Fibroblast of gingiva (primary cell): ENCODE measurements at places on chromosomes 2 and 18.

DNA sequence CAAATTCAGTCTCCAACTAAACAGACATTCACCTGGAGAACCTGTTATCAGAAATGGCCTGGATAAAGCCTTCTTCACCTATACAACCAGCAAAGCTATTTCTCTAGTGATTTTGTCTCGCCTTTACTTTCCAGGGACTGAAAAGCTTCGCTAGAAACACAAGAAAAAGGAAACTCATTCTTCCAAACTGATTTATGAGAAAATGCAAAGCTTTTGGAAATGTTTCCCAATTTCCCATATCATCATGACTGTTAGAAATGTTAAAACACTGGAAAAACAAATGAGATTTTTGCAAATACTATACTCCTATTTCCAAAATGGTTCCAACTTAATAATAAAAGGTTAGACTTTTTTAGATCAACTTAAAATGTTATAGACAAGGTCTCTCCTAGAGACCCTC, 218.7 kb downstream of the PAX3 start:
- DNase-seq, result no peak

GRCh38 chr2:207073412-207073800, 92.3 kb downstream of the KLF7 start:
- no peak for DNase-seq

DNA sequence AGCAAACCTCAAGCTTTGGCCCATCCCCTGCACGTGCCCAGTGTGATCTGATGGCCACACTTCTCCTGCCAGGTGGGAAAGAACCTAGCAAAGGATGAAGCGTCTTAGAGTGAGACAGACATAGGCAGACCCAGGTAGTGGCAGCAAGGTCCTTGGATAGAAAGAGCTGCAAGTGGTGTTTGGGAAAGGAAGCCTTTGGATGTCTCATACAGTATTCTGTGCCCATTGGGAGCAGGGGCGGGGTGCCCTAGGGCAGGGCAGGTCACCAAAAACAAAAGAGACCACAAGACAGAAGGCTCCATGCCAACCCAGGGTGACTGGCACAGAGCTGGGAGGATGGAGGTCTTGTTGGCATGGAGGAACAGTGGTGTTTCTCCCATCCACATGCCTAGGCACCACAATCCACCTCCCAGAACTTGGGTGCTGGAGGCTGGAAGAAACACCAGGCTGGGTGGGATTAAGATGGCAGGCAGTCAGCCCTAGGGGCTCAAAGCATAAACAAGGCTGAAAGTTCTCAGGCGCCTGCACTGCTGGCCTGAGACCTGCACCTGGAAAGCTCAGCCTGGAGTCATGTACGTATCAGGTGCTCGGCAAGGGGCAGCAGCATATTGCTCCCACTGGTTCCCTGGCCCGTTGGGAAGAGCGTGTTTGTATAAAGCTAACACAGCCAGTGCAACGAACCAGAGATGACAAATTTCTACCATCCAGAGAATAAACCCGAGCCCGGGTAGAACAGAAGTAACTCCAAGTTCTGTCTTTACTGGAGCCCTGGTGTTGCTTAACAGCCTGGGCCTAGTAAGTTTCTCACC, 52.9 kb downstream of the CRACDL start:
- DNase-seq, result no peak

DNA sequence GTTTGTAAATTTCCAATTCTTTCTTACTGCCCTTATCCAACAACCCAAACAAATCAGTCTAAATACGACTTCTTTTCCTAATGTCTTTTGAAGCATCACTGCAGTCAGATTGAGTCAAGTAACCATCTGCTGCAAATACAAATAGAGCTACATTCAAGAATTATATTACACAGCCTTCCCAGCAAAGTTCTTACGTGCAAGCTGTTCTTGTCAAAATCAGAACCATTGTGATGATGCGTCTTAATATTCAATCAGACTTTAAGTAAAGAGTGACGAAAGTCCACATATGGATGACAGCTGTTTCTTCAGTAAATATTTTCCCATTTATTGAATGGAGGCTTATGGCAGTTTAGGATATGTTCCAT, 943.8 kb downstream of the LRP1B start:
- peak; percentile 14 for DNase-seq

GRCh38 chr2:177727577-177728398, 335.2 kb downstream of the AGPS start:
- DNase-seq, result no peak

DNA sequence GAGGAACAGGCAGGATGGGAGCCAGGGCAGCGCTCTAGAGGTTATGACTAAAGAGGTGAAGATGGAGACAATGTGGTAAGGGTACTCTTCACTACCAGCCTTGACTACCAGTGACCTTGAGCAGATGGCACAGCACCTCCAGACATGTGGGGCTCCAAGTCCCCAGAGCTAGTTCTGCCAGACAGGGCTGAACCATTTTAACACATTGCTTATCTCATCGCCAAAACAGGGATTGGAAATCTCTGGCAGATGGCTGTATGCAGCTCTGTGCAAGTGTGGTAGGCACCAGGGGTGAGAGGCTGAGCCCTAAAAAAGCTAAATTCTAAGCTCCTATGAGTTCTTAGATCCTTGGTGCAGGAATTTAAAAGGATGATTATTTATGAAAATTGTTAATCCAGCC, 41.3 kb downstream of the FSHR start:
- no peak for DNase-seq

GRCh38 chr18:525036-525797, 24.7 kb upstream of the COLEC12 start:
- DNase-seq, result no peak

DNA sequence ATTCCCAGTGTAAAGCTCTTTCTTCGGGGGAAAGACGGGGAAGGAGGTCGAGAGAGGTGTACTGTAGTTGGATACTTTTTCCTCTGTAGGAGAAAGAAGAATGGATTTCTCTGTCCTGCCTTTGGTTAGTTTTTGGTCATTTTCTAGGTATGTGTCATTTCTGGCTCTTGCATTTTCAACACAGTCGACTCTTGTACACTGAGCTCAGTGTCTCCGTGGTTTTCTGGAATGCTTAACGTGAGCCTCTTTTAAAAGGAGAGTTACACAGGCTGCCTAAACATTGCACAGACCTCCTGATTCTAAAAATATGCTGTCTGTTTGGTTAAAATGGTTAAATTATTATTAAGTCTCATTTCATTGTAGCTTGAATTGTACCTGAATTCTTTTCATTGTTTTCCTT, 21.8 kb upstream of the GLS start:
- DNase-seq, result peak; percentile 68

GRCh38 chr2:228624733-228625132, 443.2 kb upstream of the SPHKAP start:
- DNase-seq, result peak; percentile 42

GRCh38 chr2:81495556-81495955, 1191.0 kb upstream of the LRRTM1 start:
- DNase-seq, result no peak

- DNase-seq, result no peak
Measured at GRCh38 chr2:178943745-178944144, 106.2 kb downstream of the CCDC141 start.

- DNase-seq, result no peak
Measured at GRCh38 chr18:35303610-35304009, 13.6 kb upstream of the ZSCAN30 start.

- no peak for DNase-seq
Measured at GRCh38 chr2:75482398-75482797, 78.3 kb downstream of the EVA1A start.

- DNase-seq, result no peak
Measured at GRCh38 chr2:25402477-25402876, 60.8 kb upstream of the DNMT3A start.

- DNase-seq, result peak; percentile 57
Measured at GRCh38 chr2:40204268-40204667, 247.6 kb downstream of the SLC8A1 start.

- DNase-seq, result no peak
Measured at GRCh38 chr18:13465124-13465446, 246.5 kb downstream of the LDLRAD4 start.

DNA sequence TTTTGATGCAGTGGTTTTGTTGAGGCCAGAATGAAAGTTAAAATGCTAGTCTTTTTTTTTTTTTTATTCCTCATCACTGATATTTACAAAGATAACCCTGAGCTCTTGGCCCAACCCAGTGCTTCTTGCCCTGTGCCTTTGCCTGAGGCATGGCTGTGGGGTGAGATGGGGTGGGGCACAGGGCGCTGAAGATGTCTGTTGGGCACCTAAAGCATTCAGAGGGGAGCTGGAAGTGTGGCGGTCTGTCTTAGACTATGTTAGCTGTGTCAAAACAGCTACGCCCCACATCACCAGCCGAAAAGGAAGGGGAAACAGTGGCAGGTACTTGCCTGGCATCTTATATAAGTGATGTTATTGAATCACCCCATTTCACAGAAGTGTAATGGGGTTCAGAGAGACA, 20.7 kb downstream of the TOGARAM2 start:
- DNase-seq, result no peak

DNA sequence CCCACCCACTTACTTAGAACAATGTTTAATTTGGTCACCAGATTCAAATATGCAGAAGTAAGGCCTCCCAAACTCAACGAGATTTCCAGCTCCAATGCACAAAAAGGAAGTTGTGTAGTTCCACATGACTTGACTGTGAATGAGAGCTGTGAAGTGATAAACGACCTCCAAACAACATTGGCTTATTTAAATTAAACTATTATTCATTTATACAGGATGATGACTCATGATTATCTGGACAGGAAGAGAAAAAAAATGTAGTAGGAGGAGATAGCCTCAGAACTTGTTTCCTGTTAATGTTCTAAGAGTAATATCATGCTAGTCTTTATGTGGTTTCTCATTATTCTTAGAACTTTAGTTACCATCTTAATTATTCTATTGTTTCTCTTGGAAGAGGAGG, 237.3 kb downstream of the C1D start:
- no peak for DNase-seq

DNA sequence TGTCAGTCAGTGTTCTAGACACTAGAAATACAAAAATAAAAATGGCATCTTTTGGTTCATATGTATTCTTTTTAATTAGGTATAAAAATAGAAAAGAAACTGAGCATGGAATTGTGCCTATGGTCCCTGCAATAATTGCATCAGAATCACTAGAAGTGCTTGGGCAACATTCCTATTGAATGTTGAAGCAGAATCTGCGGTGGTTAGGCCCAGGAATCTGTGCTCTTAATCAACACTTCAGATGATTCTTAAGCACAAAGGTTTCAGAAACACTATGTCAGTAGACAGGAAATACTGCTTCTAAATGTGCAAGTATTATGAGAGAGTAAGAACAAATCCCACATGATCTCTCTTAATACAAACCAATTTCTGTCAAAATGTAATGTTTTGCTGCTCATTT, 20.3 kb upstream of the RBBP8 start:
- peak; percentile 10 for DNase-seq

DNA sequence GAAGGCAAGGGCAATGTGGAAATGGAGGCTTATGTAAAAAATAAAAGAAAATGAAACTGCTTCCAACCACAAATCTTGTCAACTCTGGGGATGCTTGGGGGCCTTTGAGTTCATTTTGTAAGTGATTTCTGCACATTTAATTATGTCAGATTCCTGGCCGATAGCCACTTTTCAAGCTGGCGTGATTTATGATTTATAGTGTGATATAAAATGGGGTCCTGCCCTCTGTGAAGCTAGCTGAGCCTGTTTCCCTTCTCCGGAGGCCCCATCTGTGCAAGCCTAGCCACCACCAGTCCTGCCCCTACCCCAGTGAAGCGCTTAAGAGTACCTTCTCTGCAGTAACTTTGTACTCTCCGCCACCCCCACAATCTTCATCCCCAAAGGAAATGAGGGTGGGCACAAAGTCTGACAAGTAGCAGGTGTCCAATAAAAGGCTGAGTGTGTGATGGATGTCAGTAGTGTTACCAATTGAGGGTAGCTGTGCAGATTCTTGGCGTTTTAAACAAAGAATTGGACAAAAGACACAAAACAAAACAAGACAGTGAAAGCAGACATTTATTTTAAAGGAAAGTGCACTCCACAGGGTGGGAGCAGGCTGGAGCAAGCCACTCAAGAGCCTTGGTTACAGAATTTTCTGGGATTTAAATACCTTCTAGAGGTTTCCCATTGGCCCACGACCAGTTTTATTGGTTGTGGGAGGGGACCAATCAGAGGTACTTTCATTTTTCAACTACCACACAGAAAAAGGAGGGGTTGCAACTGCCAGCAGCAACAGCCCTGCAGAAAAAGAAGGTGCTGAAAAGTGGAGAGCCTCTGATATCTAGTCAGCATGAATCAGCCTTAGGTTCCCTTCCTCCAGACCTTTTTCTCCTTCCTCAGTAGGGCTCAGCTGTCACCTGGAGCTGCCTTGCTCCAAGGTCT, 39.0 kb upstream of the SIX3 start:
- no peak for DNase-seq

- DNase-seq, result no peak
Measured at GRCh38 chr18:23330423-23330822, 122.7 kb upstream of the RIOK3 start.

GRCh38 chr2:174438146-174438886, 42.8 kb downstream of the SCRN3 start:
- peak; percentile 58 for DNase-seq

DNA sequence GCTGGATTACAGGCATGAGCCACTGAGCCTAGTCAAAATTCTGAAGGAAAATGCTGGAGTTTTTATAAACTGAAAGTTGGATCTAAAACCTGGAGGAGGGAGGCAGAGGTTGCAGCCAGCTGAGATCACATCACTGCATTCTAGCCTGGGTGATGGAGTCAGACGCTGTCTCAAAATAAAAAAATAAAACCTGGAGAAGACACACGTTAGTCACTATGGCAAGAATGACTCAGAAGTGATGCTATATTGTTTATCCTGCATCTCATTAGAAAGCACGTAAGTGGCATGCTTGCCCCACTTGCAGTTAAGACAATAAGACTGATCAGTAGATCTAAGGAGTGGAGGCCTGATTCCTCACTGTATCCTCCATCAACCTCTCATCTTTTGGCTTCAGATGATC, 106.6 kb upstream of the STON1 start:
- DNase-seq, result peak; percentile 84

- no peak for DNase-seq
Measured at GRCh38 chr18:68937029-68937599, 139.2 kb downstream of the CCDC102B start.

- peak; percentile 15 for DNase-seq
Measured at GRCh38 chr2:56130463-56131070, 53.2 kb upstream of the CCDC85A start.

- DNase-seq, result no peak
Measured at GRCh38 chr2:228786901-228787300, 484.2 kb downstream of the PID1 start.

GRCh38 chr2:231182513-231182899, 15.9 kb upstream of the ARMC9 start:
- DNase-seq, result no peak

- no peak for DNase-seq
Measured at GRCh38 chr2:133495226-133495625, 73.0 kb downstream of the NCKAP5 start.

- DNase-seq, result no peak
Measured at GRCh38 chr2:230694241-230694640, 18.4 kb upstream of the CAB39 start.

GRCh38 chr2:28338831-28339321, 53.8 kb upstream of the FOSL2 start:
- DNase-seq, result no peak
